ENCODE measurements at places on chromosomes 5 and 9.

GRCh38 chr5:38257308-38258041, 884 bp upstream of the EGFLAM start:
- no peak for DNase-seq

- no peak for DNase-seq
These were observed 213.8 kb upstream of the ZNF608 start for GRCh38 chr5:124960266-124960665.

DNA sequence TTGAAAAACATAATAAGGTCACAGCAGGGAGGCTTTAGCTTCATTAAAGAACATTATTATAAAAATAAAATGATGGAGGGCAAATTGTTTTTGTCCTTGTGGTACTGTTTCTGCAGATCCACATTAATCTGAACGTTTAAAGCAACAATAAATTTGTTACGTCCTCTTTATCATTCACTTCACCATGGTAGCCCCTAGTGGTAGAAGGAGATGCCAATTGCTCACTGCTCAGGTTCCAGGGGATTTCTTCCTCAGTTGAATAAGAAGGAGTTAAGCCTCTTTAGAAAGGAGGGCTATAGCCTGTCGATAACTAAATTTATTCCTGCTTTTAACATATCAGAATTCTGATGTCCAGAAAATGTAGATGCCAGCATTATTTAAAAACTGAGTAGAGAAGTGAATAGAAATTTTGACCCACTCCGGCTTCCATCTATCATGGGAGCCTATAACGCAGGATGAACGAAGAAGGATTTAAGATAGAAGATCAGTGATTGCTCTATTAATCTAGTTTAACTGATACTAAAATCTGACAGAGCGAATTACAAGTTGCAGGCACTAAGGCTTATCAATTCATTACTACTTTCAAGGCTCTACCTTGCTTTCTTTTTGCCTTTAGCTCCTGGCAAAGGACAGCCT, 692.3 kb downstream of the PTPRD start:
- no peak for DNase-seq

DNA sequence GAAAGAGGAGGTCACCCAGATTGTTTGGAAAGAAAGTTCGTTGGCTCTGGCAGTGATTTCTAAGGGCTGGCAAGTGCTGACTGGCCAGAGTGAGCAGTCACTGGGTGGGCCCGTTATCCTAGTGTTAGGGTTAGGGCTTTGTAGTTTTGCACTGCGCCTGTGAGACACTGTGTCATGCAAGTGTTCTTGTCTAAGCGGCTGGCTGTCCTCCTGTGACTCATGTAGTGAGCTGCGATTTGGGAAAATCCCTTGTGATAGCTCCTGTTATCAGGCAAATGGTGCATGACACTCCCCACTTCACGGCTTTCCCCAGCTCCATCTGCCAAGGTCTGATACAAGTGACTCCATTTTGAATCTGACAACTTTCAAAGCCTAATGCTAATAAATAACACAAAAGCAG, 526.0 kb upstream of the ADAMTS16 start:
- DNase-seq, result no peak

DNA sequence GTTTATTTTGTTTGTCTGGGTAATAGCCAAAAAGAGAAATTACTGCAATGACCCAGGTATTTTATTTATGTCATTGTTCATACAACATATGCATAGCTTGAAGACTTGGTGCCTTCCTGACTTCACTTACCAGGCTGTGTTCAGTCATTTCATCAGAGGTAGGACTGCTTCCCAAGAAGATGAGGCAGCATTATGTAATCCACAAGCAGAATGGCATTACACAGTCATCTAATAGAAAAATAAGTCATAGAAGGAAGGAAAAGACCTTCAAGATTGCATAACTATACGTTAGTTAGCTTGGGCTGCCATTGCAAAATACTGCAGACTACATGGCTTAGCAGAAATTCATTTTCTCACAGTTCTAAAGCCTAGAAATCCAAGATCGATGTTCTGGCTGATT, 167.5 kb downstream of the NMUR2 start:
- DNase-seq, result peak; percentile 6

All from inflammatory macrophage treated with lipopolysaccharide for 1 hour (primary cell).